GM23338 (cell line): ENCODE measurements at places on chromosomes 4 and X. TPM values are rescaled to one million over a fixed set of nuclear protein-coding genes. Genes with fewer than 3 reads are reported as not detected.

DNA sequence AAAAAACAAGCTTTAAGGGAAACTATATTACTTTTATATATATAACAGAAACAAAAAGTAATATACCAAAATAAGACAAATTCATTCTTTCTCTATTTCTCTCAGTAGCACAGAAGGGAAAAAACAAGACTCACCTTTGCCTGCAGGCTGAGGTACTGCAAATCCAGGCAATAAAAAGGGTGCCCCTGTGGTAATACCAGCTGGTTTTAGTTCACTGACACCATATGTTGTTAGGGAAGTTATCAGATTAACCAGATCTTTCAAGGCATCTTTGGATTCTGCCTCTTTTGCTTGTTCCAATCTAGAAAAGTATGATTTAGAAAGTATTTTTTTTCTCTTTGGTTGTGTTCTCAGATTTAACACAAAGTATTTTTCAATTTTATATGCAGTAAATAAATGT lies 139.8 kb downstream of the WDFY3 start:
- H3K27ac ChIP-seq: 0 out of 2 replicates have a peak overlapping the region, but pooled peaks have one; percentile 18
- H3K36me3 ChIP-seq: no peaks in the 10 kb centered on the region
- no peak for DNase-seq
- H3K27me3 ChIP-seq: no peaks in the 10 kb centered on the region
- H3K4me3 ChIP-seq: no peak overlapping the region
- H3K4me1 ChIP-seq: no peaks in the 10 kb centered on the region

AGA gene
- polyA plus RNA-seq: 4.3 and 5.5 TPM in 2 replicates

DNA sequence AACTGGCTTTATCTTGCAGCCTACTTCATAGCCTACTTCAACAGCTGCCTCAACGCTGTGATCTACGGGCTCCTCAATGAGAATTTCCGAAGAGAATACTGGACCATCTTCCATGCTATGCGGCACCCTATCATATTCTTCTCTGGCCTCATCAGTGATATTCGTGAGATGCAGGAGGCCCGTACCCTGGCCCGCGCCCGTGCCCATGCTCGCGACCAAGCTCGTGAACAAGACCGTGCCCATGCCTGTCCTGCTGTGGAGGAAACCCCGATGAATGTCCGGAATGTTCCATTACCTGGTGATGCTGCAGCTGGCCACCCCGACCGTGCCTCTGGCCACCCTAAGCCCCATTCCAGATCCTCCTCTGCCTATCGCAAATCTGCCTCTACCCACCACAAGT lies 4.0 kb downstream of the GPR50 start:
- no peak overlapping the region for H3K27ac ChIP-seq
- peaks cover 33% of the 10 kb centered on the region for H3K4me1 ChIP-seq
- no peaks in the 10 kb centered on the region for H3K36me3 ChIP-seq
- H3K27me3 ChIP-seq: peaks cover 55% of the 10 kb centered on the region
- DNase-seq: no peak

GRCh38 chr4:16875487-16875886 lies 23.0 kb downstream of the LDB2 start:
- H3K27ac ChIP-seq: no peak overlapping the region
- H3K4me1 ChIP-seq: peaks cover 3% of the 10 kb centered on the region; the same call in 1 of the 2 replicates
- DNase-seq: no peak
- H3K27me3 ChIP-seq: no peaks in the 10 kb centered on the region
- H3K36me3 ChIP-seq: peaks cover 25% of the 10 kb centered on the region

DNA sequence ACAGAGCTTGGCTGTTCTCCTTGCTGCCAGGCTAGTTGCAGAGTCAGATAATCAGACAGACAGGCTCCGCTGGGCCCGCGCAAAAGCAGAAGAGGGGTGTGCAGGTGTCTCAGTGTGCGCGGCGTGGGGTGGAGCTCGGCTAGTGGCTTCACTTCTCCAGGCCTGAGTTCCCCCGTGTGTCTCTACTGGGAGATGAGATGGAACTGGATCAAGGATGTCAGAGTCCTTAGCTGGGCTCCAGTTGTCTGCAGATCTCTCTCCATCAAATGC lies 21.1 kb downstream of the HTRA3 start:
- no peaks in the 10 kb centered on the region for H3K4me1 ChIP-seq
- H3K36me3 ChIP-seq: no peaks in the 10 kb centered on the region
- no peak overlapping the region for H3K27ac ChIP-seq
- DNase-seq: no peak
- H3K27me3 ChIP-seq: no peaks in the 10 kb centered on the region
- H3K4me3 ChIP-seq: no peak overlapping the region

DNA sequence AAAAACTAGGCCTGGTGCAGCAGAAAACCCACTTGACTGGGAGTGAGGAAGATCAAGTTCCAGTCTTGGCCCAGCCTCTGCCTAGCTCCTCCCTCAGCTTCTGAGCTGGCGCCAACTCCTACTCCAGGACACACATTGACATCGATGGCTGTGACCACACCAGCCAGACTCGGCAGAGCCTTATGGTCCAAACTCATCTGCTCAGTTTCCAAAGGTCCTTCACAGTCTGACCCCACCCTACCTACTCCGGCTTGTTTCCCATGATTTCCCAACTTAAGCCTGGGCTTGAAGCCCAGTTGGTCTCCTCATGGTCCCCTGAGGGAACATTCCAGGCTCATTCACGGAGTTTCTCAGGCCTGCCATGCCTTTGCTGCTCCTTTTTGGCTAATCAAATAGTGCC lies 10.1 kb downstream of the ELF4 start:
- H3K4me1 ChIP-seq: no peaks in the 10 kb centered on the region; the same call in 1 of the 2 replicates
- H3K27ac ChIP-seq: no peak overlapping the region
- H3K36me3 ChIP-seq: no peaks in the 10 kb centered on the region
- H3K27me3 ChIP-seq: no peaks in the 10 kb centered on the region

DNA sequence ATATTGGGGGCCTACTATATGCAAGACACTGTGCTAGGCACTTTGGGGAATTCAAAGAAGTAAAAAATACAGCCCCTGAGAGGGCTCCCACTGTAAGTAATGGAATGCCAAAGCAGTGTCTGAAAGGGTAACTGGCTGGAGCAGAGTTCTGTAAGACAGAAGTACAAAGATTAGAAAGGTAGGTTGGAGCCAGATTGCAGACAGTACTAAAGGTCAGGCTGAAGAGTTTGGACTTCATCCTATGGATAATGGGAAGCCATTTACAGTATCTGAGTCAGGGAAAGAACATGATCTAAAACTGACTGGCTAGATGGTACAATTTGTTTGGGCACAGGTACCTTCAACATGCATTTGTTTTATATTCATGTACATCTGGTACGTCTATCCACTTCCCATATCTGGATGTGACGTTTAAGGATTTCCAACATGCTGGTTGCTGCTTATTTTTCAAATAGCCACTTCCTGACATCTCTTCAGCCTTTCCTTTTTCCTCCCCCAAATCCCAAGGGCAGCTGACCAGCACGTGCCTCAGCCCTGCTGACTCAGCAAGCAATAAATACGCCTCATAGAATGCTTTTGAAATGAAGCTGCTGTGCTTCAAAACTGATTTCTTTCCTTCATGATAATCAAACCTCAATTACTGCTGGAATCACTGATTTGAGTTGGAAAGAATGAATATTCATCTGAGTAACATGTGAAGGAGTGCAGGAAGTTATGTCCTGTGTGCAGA lies 9.5 kb downstream of the ENOX2 start:
- H3K4me1 ChIP-seq: no peaks in the 10 kb centered on the region
- no peak overlapping the region for H3K27ac ChIP-seq
- no peaks in the 10 kb centered on the region for H3K27me3 ChIP-seq
- H3K4me3 ChIP-seq: no peak overlapping the region
- no peaks in the 10 kb centered on the region for H3K36me3 ChIP-seq
